Fibroblast of skin of back (primary cell): ENCODE measurements at places on chromosomes 7 and 10.

DNA sequence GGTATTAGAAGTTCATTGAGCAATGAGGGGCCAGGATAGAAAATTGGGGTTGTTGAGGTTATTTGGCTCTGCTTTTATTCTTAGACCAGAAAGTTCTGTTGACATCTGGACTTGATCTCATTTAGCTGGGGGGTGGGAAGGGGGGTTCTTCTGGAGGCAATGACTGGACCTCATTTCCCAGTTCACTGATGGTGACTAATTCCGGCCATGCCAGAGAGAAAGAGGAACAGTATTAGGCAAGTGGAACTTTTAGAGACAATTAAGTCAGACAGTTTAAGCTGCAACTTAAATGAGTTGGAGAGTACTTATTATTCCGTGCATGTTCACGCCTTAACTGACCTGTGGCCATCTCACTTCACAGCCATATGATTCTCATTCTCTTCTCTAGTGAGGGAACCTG is 512.5 kb downstream of the REEP3 start:
- peak; percentile 27 for DNase-seq

DNA sequence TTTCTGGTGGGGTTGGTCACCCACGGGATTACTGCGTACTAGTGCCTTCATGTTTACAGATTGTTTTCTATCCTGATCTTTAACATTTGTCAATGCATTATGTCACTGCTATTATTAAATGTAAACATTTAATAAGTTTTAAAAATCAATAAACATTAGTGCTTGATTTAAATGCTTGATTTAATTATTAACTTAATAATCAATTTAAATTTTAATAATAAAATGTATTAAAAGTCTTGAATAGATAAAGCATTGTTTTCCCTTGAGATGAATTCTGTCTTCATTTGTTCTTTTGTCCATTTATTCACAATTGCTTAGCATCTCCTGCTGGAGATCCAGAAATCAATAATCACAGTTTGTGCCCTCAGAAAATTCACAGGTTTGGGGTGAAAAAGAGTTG is 201.8 kb upstream of the HDAC9 start:
- no peak for DNase-seq

DNA sequence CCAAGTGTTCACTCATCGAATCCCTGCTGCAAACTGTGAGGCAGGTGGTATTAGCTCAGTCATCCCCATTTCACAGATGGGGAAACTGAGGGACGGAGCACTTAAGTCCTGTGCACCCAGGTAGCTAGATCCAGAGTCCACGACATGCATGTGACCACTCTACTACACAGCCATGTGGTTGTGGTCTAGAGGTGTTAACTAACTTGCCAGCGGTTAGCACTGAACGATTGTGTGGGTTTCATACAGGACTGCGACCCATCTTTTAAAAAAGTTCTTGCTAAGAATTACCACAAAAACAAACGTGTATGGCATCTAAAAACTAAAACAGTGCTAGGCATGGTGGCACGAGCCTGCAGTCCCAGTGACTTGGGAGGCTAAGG is 16.1 kb upstream of the ABCC2 start:
- DNase-seq: no peak

DNA sequence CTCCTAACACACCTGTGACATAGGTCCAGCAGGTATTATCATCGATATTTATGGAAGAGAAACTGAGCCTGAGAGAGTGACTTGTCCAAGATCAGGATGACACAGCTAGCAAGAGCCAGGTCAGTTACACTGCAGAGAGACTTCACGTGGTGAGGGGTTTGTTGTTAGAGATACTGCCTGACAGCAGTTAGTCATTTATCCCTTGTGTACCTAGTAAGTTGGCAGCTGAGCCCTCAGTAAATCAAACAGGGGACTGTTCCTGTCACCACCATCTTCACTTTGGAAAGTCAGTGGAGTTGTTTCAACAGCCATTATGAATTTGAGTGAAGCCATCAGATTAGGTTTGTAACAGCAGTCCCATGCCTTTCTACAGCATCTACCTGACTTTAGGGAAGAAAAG is 87.5 kb upstream of the GATA3 start:
- DNase-seq: no peak

DNA sequence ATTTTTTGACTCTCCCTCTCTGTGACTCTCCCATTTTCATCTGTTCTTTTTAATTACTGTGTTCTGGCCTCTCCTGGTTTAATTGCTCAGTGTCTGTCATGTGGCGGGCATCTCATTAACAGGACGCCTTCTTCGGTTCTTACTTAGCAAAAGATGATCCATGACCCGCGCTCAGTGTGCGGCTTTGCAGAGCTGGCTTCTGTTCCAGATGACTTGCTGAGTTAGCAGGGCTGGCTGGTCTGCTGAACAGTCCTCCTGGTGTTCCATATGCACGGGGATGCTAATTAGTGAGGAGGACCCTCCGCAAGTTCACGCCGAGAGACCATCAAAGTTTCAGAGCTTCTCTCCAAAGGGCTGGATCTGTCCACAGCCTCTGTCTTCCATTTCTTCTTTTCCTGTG is 258.6 kb upstream of the MKI67 start:
- DNase-seq: no peak

DNA sequence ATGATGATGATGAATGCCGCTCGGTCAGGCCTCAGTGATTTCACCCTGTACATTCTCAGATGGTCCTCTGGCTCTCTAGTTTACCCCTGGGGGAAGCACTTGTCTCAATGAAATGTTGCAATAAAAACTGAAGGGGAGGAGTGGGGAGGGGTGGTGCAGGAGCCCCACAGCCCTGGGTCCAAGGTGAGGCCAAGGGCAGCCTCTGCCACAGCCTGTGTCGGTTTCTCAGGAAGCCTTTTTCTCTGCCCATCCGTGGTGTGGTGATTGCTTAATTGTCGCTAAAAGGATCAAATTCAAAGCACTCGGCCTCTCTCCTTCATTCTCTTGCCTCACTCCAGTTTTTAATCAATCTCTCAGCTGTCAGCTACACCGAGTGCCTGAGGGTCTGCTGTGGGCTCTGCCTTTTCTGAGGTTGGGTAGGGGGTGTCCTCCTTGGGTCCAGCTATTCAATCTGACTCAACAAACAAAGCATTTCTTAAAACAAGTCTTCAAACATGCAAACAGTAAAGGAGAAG is 39.1 kb upstream of the HSPA12A start:
- no peak for DNase-seq

DNA sequence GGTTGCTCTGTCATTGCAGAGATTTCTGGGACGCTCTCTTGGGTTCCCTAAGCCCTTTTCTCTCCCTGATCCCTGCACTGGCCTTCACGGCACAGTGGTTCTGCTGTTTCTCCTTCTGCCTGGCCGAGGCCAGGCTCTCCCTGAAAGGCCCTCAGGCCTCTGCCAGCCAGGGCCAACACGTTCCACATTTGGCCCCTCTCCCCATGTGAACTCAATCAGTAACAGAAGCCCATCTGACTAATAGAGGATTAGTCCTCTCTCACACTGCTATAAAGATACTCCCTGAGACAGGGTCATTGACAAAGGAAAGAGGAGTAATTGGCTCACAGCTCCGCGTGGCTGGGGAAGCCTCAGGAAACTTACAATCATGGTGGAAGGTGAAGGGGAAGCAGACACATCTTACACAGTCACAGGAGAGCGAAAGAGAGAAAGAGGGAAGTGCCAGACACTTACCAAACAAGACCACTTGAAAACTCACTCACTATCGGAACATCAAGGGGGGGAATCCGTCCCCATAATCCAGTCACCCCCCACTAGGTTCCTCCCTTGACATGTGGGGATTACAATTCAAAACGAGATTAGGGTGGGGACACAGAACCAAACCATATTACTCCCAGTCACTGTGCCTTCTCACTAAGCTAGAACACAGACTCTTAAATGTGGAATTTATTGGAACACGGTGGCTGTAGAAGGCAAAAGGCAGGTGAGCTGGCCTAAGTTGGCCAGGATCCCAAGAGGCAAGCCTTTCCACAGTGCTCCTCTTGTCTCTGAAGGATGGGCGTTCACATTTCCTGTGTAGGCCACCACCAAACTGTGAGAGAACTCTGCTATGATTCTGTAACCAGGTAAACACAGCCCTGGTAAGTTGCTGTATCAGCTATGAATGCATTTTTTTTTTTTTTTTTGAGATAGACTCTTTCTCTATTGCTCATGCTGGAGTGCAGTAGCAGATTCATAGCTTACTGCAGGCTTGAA is 8.8 kb downstream of the FZD8 start:
- DNase-seq: no peak

- DNase-seq: no peak
These were observed 42.0 kb downstream of the SRPK2 start for GRCh38 chr7:105346593-105347322.

DNA sequence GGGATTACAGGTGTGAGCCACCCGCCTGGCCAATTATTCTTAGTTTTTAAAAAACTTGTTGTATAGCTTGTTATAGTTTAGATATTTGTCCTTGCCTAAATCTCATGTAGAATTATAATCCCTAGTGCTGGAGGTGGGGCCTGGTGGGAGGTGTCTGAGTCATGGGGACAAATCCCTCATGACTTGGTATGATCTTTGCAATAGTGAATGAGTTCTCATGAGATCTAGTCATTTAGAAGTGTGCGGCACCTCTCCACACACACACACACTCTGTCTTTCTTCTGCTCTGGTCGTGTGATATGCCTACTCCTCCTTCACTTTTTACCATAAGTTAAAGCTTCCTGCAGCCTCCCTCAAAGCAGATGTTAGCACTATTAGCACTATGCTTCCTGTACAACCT is 37.2 kb downstream of the FAM149B1 start:
- no peak for DNase-seq

GRCh38 chr7:53318566-53318965 is 283.1 kb downstream of the POM121L12 start:
- no peak for DNase-seq
